Activated CD4-positive, alpha-beta T cell treated with anti-CD3 and anti-CD28 coated beads for 4 hours (primary cell): ENCODE measurements at places on chromosomes 5 and 9.
A peak's percentile ranks its signal among the peaks of the same experiment; 100 is the strongest.

DNA sequence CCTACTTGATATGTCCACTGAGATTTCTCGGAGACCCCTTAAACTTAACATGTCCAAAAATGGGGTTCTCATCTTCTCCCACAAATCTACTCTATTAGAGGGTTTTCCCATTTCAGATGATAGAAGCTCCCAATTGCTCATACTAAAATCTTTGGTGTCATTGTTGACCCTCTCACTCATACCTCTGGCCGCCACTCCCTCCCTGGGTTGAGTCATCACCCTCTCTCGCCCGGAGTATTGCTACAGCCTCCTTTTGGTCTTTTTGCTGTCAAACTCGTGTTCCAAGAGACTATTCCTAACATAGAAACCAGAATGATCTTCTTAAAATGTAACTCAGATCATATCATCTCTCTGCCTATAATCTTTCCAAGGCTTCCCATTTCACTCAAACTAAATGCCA, 91.0 kb upstream of the GNAQ start:
- no peak for DNase-seq

- DNase-seq, result no peak
These were observed 19.3 kb downstream of the FYB1 start for GRCh38 chr5:39200081-39200480.

DNA sequence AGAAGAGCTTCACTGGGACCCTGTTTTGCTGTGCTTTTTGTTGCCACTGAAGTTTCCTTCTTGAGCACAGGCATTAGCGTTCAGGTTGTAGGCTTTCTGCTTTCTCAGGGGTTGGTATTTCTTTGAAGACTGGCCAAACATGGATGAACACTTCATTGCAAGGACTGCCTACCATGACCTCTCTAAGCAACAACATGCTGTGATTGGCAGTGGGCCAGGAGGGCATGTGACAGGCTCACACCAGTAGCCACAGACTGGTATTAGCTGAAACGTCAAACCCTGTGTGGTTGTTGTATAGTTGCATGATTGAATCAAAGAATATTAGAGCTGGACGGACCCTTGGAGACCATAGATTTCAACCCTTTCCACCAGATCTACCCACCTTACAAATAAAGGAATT, 20.0 kb upstream of the MLANA start:
- no peak for DNase-seq

DNA sequence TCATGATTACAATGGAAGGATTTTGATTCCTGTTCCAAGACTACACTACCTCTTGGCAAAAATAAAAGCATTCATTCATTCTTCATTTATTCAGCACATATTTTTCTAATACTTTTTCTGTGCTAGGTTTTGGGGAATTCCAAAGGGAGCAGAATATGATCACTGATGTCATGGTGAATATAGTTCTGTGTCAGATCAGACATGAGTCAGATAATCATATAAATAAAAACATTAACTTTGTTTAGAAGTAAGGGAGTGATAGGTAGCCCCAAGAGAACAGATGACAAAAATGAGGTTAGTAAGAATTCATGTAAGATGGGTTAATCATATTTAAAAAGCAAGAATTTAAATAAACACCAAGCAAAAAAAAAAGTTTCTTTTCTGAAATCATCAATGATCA, 94.1 kb upstream of the RANBP6 start:
- DNase-seq, result no peak

DNA sequence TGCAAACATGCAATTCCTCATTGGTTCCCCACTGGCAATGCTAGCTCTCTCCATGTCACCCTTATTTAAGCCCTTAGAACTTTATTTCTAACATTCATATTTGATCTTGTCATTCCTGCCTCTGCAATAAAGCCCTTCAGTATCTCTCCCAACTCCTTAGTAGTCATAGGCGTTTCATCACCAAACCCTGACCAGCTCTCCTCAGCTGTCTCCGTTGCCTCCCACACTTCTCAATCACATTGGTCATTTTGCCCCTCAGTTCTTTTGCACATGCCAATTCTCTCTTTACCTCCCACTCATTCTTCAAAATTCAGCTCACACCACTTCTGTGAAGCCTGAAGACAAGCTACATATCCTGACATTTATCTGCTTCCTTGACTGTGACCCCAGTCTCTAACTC, 2.8 kb upstream of the RUSC2 start:
- no peak for DNase-seq

DNA sequence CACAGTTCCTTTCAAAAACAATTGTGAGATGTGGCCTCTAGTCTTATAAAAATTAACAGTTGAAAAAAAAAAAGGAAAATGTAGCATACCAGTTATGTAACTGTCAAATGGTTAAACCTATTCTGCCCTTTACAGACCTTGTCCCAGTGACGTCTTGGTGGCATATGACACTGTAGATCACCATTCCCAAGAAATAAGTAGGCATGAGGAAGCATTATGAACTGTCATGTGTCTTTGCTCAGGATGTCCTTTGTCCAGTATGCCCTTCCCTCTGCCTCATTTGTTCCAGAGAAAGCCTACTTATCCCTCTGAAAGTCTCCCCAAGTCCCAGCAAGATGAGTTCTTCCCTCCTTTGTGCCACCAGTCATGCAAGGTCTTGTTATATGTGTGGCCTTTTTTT, 63.2 kb downstream of the PAM start:
- no peak for DNase-seq

- no peak for DNase-seq
These were observed 131.8 kb downstream of the ADAMTSL1 start for GRCh38 chr9:18605766-18606180.

DNA sequence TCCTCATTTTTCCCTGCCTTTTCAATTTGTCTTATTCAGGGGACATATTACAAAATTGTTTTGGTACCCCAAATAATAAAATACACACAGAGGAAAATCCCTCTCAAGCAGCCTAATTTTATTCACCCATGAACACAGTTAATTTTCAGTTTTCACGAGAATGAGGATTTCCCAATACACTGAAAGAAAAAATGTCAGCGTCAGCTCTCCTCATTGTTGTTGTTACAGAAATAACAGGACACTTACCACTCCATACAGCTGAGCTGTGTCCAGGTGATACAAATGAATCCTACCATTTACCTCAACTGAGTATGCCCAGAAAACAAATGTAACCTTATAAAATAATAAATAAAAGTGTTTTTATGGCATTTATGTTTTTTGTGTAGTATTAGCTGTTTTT, 144.6 kb upstream of the PCA3 start:
- no peak for DNase-seq

GRCh38 chr9:91376239-91376638, 14.5 kb upstream of the AUH start:
- DNase-seq, result no peak

GRCh38 chr9:23743036-23743435, 83.0 kb downstream of the ELAVL2 start:
- no peak for DNase-seq

GRCh38 chr9:93486268-93486667, 32.9 kb upstream of the FAM120AOS start:
- DNase-seq, result no peak

GRCh38 chr5:14834584-14835550, 36.7 kb downstream of the ANKH start:
- DNase-seq, result no peak

- no peak for DNase-seq
These were observed 101.2 kb upstream of the GDNF start for GRCh38 chr5:37940931-37941623.

DNA sequence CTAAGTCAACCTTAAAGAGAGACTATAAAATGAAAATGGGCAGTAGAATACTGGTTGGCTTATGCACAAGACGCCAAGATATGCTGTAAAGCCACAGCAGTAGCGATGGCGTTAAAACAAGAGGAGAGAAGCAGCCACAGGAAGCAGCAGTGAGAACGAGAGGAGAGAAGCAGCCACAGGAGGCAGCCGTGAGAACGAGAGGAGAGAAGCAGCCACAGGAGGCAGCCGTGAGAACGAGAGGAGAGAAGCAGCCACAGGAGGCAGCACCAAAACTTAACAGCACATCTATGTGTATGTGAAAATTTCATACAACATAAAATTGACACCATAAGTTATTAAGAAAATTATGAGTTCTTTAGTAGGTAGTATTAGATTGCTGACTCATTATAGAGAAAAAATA, 2318.6 kb upstream of the ACO1 start:
- DNase-seq, result no peak

DNA sequence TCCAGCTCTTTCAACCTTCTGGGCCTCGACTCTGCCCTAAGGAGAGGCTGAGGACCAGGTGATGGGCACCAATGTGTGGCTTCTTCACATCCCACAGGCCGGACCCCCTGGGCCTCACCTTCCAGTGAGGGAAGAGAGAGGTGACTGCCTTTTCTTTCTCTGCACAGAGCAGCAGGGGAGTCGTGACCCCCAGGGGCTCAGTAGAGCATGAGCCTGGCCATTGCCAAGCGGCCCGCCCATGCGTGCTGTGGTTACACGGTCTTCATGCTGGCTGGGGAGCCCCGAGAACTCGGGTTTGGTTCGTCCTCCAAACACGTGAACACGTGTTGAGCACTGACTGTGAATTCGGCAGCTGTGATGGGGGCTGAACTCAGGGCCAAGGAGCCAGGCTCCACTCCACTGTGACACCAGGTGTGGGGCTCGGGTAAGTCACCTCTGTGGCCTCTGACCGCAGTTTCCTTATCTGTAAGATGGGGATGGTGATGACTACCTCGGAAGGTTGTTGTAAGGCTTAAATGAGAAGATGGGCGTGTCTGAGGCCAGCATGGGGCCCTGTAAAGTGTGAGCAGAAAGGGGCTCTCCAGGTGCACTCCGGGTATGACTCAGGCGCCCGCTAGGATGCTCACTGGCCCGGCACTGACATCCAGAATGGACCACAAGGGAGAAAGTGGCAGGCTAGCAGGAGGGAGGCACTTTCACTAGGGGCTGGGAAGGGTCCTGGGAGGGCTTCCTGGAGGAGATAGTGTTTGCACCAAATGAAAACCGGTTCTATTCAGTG, 13.4 kb upstream of the GRHPR start:
- peak; percentile 54 for DNase-seq

- DNase-seq, result no peak
These were observed 592.4 kb upstream of the DAB2 start for GRCh38 chr5:40017135-40017534.

- no peak for DNase-seq
These were observed 114.9 kb downstream of the GAPVD1 start for GRCh38 chr9:125376261-125377226.

GRCh38 chr9:96383165-96383942, at the start of gene SLC35D2:
SLC35D2 (minus strand) TSS chr9:96383711; CDS start chr9:96383634, 77 bp downstream.
- no peak for DNase-seq

DNA sequence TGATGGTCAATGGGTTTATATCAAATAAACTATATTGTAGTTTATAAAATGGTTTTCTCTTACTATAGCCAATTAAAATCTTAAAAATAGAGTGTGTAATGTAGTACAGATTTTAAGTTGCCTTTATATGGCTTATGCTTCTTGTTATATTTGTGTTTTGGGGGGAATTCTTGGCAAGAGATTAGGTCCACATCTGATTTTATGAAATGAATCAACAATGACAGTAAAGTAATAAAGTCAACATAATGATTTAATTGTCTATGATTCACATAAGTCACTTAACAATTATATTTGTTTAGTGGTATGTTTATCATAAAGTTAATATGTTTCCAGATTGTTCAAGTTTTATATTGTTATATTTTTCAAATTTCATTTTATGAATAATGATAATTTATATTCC, 164.8 kb downstream of the COMMD10 start:
- no peak for DNase-seq

DNA sequence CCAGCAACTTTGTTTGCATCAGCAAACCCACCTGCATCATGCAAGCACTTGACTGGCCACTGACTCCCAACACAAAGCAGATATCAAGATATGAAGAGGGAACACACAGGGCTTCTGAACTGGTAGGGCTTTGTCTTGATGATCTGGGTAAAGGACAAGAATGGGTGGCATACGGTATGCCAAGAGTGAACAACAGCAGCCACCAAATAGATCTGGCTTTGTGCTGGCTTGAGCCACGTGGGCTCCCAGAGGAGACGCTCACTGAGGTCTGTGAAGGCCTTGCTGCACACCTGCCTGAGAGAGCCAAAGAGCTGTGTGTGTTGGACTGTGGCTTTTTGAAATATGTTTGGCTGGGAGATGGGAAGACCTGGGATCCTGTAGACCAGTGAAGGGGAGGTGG, 43.5 kb downstream of the FGF1 start:
- no peak for DNase-seq

GRCh38 chr9:137663584-137663983, 44.8 kb downstream of the EHMT1 start:
- no peak for DNase-seq

GRCh38 chr5:150766251-150766650, 7.4 kb upstream of the DCTN4 start:
- no peak for DNase-seq

DNA sequence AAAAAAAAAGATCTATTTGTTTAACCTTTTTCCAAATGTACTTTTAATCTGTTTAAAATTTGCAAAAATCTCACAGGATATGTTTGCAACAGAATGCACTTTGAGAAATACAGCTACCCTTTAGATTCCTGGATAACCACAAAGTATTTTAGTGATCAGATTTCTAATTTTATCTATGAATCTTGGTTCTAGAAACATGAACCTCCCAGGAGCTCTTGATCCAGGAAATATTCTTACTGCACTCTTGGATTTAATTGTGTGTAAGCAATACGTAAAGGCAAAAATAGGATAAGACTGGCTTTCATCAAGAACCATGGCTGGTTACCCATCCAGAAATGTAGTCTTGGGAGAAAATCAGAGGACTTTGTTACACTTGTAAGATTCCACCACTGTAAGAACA, 1581.8 kb upstream of the WWC1 start:
- DNase-seq, result no peak

DNA sequence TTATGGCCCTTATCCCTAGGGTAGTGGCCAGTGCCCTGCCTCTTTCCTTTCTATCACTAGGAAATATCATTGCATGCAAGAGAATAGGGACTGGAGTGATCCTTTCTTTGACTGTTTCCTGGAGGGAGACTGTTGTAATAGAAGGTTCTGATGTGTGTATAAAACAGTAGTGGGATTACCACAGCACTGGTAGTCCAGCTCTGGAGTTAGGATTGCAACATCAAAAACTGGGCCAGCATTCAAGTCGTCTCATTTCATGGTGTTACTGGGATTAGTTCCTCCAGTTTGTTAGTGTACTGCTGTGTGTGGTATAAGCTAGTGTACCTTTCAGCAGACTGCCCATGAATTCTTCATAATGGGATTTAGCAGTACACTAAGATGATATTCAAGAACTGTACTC, 45.8 kb downstream of the KIAA1958 start:
- DNase-seq, result no peak

DNA sequence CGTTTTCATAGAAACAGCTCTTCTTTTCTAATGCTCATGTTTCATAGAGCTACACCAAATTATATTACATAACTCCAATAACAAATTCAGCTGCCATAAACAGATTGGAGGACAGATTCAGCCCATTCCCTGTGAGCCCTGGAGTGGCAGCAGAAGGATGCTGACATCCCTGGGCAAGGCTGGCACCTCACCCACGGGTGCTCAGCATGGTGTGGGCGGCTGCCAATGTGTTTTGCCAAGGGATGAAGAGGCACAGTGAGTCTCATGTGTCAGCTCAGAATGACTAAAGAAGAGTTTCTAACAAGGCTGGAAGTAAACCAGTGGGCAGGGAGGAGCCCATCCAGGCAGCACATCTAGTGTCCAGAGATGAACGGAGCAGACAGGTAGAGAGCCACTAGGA, 127.1 kb upstream of the ICE1 start:
- DNase-seq, result no peak

- DNase-seq, result no peak
These were observed 156.2 kb upstream of the S1PR3 start for GRCh38 chr9:88835038-88835466.

- no peak for DNase-seq
These were observed 494 bp upstream of the CXXC5 start for GRCh38 chr5:139647506-139648204.
